ENCODE measurements at places on chromosomes 11 and 22.

DNA sequence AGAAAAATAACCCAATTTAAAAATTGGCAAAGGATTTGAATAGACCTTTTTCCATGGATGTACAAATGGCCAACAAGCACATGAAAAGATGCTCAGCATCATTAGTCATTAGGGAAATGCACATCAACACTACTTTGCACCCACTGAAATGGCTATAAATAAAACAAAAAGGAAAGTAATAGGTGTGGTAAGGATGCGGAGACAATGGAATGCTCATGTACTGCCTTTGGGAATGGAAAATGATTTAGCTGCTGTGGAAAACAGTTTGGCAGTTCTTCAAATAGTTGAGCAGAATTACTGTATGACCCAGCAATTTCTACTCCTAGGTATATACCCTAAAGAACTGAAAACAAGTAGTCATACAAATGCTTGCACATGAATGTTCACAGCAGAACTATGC is 37.4 kb downstream of the LARGE2 start:
- no peak for DNase-seq

DNA sequence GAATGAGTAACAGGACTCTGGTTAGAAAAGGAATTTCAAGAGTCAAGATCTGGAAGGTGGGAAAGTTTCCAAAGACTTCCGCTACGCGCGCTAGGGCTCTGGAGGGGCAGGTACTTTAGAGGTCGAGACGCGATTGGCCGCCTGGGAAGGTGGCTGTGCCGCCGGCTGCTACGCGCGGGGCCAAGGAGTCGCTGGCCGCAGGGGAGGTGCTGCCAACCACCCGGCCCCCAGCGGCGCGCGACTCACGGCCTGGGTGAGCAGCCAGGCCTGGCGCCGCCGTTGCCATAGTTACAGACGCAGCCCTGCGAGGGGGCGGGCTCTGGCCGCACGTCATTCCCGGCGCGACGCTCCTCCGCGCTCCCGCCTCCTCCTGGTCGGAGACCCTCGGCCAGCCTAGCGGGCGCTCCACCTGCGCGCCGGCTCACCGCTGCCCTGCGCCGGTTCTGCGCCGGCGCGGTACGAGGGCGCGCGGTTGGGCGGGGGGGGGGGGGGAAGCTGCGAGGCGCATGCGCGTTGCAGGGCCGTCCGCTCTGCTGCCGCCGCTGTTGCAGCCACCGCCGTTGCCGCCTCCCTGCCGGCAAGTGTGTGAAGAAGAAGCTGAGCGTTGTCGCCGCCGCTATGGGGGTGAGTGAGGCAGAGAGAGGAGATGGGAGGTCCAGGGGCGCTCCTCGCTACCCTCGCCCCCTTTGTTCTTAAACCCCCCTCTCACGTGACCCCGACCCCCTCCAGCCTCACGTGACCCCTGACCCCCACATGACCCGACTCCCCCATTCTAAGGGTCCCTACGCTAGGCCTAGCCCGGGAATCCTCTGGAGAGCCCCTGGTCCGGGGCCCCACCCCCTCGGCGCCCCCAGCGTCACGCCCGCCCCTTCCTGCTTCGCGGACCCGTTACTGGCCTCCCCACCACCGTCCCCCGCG is at the start of gene NAA40:
Gene NAA40, plus strand, starts transcription at position 524 of the 918 bp plus-strand sequence. Its CDS starts 95 bp downstream, at position 619.
- peak; percentile 73 for DNase-seq

DNA sequence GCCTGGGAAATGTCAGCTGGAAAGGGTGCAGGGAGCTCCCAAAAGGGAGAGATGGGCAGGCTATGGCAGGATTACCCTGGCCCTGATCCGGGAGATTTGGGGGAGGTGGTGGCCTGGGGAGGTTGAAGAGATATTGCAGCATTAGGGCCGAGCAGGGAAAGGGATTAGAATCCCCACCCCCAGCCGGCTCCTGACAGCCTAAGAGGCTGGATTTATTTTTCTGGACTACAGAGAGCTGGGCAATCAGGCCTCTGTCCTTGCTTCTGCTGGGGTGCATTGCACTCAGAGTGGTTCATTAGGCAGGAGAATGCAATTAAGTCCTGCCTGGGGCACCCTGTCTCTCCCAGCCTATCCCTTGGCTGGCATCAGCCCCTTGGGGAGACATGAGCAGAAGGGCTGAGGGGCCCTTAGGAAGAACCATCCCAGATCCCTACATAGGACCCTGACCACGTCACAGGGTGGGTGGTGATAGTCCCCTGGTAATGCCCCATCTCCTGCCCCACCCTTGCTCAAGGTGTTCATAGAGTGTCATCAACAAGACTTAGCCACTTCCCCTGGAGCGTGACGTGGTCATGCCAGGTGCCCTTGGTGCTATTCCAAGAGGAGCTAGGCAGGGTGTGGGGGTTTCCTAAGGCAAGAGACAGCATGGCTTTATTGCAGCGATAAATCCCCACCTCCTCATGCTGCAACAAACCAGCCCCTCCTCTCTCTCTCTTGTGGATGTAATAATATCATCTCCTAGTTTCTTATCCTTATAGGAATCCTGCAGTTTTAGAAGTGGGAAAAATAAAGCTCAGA is 38.4 kb upstream of the KLHL35 start:
- DNase-seq, result no peak

DNA sequence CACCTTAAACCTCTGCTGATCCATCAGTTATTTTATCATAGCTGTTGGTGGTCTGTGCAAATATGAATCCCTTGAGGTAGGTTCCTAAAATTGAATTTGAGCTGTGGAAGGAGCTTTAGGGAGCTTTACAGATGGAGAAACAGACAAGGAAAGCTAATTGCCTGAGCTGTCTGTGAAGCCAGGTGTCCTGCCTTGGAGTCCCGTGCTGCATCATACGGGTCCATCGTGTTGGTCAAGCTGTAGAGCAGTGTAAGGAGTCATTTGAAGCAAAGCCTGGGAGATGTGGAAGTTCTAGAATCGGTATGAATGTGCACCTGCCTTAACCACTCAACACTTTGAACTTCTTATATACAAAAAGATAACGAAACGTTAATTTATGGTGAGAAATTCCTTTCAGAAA is 1.0 kb downstream of the POLA2 start:
- no peak for DNase-seq

- no peak for DNase-seq
Observed at GRCh38 chr11:74990941-74991340, 2.2 kb downstream of the NEU3 start.

GRCh38 chr11:18987454-18988231 is 48.4 kb upstream of the MRGPRX1 start:
- DNase-seq, result no peak

DNA sequence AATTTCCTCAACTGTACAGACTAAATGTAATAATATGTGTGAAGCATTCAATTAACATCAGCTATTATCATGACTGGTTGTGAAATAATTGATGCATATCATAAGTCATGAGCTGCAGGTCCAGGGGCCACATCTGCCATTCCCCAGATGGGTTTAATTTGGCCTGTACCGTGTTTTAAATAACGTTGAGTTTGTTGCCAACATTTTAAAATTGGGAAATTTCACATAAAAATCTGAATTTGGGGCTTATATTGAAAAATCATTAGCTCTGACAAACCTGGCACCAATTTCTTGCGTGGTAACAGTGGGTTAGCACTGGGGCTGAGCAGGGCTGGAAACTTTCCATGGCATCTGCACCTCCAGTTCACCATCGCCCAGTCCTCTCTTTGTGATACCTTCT is 193.9 kb downstream of the SNX19 start:
- no peak for DNase-seq

- DNase-seq, result no peak
Observed at GRCh38 chr22:26406118-26406517, 22.9 kb upstream of the ASPHD2 start.

DNA sequence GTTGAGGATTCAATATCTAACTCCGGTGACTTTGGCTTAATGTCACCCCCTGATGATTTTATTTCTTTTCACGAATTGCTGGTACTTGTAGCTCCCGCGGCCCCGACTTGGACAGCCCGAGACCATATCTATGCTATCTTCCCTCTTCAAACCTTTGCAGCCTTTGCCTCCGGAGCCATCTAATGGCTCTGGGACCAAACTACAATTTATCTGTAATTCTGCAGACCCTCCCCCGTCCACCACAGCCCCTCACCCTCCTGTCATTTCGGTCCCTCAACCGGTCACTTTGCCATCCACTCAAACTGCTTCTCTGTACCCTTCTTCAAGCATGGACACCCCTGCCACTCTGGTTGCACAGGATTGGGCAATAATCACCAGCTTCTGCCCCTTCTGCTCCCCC is 25.7 kb upstream of the ALDH3B2 start:
- DNase-seq, result no peak

DNA sequence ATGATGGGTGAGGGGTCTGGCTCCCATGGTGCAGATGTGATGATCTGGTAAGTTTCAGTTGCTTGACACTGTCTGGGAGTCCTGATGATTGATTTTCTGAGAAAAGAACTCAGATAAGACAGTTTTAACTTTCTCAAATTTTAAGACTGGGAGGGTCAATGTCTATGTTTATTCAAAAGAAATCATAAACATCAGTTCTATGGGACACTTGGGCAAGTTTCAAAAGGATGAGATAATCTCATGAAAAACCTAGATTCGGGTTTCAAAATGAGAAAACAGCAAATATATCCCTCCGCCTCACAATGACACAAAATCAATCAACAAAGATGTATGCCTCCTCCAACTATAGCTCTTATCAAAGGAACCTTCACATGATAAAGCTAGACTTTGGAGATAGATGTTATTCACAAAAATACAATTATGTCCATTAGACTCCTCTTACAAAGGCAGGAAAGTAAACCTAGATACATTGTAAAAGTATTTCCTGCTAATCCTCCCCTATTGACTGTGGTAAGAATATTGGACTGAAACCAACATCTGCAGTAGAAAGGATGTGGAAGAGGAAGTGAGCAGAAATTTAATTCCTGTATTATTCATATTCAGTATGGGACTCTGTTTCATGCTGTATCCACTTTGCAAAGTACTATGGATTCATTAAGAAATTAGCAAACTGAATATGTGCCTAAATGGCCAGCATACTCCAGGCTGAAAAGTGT is 21.6 kb downstream of the SVIP start:
- no peak for DNase-seq

All from cerebellar nuclear complex (tissue), 1 donor.